ENCODE measurements at places on chromosomes 16 and 17.

- no peak for DNase-seq
Measured at GRCh38 chr16:53094013-53094630, 39.3 kb downstream of the CHD9 start.

DNA sequence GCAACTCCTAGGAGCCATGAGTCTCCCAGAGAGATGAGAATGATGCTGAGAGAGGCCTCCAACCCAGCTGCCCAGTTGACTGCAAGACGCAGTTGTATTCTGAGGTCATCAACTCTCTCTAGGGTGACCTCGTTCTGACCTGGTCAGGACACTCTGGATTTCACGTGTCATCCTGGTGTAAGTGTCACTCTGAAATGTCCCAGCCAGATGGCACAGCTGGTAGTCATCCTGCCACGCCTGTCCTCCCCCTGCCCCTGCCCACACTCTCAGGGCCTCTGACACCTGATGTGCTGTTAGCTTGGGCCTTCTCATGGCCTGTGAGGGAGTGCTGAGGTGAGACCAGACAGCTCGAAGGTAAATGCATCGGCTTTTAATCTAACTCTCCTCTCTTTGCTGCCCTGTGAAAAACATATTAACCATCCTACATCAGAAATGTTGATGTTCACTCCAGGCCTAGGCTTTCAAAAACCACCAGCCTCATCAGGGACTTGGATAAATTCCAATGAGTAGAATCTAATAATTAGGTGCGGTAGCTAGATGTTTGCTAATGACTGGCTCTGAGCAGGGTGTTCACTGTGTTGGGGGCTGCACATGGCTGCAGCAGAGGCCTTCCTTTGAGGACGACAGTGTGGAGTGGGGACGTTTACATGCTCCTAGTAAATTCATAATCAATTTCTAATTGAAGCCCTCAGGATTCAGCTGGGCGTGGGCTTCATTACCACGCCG, 13.8 kb downstream of the MLYCD start:
- DNase-seq, result peak; percentile 30

DNA sequence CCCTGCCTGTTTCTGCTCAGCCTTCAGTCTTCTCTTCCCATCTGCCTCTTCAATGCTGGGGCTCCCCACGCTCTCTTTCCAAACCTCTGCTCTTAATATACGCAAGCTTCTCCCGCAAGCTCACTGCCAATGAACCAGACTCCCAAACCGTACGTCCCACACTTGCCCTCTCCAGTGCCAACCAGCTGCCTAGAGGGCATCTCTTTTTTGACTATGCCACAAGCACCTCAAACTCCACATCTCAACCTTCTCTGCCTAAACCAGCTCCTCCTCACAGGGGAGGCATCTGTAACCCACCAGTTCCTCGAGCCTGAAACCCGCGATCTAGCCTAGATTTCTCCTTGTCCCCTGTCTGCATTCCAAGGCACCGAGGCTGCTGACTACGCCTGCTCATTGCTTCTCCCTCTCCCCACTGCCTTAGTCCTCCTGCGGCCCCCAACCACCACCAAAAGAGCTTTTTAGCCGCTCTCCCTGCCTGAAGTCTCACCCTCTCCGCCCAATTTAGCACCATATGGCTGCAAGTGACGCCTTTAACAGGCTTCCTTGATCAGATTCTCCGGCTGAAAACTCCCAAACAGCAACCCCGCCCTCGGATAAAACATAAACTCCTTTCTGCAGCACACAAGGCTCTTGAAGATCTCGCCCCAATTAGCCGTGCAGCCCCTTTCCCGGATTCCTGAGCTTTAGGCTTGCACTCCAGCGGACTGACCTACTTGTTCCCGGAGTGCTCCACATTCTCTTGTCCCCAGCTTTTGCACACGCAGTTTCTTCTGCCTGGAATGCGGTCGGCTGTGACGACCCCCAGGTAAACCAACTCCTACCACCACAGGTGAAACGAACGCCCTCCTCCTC, 1.5 kb downstream of the GGA2 start:
- peak; percentile 14 for DNase-seq

DNA sequence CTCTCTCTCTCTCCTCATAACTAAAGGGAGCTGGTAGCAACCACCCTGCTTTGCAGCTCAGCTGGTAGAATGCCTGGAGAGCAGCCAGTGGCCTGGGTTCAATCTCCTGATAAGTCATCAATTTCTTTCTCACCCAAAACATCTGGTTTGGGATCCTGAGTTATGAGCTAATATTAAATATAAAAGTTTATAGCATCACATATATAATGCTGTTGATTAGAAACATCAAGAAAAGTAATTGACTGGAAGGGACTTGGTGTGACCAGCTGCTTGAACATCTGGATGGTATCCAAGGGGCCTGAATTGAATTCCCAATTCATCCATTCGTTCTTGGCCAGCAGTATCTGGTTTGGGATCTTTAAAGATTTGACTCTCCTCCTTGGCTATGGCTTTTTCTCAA, 12.2 kb upstream of the ELAC2 start:
- DNase-seq, result no peak

GRCh38 chr16:75565640-75566039, 539 bp upstream of the GABARAPL2 start:
- no peak for DNase-seq

Data from RKO (cell line).